T-helper 1 cell (primary cell): ENCODE measurements at places on chromosomes 16 and 17.

- DNase-seq = no peak
These were observed 240.5 kb downstream of the GSG1L start for GRCh38 chr16:27822996-27823395.

DNA sequence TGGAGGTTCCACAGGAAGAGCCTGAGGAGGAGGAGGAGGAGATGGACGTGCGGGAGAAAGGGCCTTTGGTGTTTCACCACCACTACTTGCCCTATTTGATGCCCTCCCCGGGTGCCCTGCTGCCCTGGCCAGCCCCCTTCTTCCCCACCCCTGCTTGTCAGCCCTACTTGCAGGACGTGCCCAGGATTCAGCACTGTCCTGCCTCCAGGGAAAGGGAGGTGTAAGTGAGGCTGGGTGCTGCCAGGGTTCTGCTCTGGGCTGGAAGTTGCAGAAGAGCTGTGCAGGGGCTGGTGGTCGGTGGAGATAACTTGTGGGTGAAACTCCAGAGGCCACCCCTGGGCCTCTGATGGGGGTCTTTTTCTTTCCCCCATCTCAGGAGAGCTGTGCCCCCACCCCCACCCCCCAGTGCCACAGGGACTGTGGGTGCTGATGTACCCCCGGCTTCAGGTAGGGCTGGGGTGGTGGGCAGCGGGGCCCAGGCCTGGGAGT, 3.0 kb downstream of the PRR29 start:
- no peak for DNase-seq

DNA sequence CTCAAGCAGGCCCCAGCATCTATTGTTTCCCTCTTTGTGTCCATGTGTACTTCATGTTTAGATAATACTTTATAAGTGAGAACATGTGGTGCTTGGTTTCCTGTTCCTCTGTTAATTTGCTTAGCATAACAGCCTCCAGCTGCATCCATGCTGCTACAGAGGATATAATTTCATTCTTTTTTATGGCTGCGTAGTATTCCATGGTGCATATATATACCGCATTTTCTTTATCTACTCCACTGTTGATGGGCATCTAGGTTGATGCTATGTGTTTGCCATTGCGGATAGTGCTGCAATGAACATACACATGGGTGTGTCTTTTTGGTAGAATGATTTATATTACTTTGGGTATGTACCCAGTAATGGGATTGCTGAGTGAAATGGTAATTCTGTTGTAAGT, 31.4 kb upstream of the SCNN1B start:
- no peak for DNase-seq

DNA sequence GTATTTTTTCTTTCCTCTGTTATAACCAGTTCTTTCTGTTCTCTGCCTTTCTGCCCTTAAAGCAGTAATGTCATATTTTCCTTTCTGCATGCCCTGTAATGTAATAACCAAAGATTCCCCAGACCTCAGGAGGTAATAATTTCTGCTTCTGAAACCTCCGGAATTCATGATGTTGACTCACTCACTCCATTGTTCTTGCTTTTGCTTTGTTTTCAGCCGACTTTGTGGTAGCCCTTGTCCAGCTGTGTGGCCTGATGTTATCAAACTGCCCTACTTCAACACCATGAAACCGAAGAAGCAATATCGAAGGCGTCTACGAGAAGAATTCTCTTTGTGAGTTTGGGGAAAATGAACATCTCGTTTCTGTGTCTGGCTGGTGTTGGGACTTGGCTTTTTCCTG, 55.9 kb downstream of the CDK12 start:
- no peak for DNase-seq

DNA sequence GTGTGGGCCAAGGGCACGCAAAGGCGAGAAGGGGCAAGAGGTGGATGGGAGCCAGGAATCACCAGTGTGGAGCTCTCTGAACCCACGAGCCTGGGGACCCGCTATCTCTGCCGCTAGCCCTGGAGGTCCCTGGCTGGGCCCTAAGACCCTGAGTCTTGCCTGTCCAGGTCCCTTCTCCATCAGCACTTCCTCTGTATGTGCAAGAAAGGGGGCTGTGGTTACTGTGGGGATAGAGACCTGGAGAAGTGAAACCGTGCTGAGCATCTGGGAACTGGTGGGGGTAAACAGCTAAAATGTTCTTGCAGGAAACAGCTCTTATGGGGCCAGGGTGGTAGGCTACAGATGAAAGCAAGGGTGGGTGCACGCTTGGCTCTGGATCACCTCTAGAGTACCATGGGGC, 3.1 kb downstream of the SPNS3 start:
- no peak for DNase-seq

GRCh38 chr16:86242244-86243122, 267.8 kb upstream of the FOXF1 start:
- no peak for DNase-seq

DNA sequence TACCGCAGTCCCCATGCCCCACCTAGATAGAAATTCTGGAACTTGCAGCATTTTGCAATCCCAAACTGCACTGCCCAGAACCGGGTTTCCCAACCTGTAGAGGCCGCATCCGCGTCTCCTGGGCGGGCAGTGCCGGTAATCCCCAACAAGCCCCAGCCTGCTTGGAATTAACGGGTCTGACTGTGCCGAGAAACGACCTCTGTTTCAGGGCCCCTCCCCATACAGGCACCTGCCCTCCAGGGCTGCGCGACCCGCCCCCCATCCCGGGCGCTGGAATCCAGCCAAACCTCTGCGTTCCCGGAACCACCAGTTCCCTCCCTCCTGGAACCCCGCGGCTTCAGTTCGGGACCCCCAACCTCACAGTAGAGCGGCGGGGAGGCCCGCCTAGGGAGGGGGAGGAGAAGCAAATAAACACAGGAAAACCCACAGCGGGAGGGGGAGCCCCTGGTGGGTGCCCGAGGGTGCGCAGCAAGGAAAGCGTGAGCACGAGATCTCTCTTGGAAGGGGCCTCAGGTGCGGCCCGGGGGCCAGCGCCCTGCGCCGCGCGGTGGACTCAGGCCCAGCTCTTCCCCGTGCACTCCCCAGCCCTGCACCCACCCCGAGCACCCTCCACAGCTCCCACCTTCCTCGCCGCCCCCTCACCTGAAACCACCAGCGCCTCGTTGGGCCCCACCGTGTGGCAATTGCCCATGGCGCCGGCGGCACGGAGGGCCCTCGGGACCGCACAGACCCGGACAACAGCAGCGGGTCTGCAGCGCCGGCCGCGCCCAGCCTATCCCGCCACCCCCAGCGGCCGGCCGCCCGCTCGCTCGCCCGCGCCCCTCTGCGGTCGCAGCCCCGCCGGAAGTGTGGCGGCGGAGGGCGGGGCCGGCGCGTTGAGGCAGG, at the start of gene FLOT2:
Gene FLOT2 (minus strand): TSS at position 850 of the 885 bp plus-strand sequence. CDS start 159 bp downstream, at position 691.
- DNase-seq = peak; percentile 48
